Right lung (tissue), 10 donors: ENCODE measurements at places on chromosomes 2 and 18. TPM values are rescaled to one million over a fixed set of nuclear protein-coding genes. Genes with fewer than 3 reads are reported as not detected.

UCN gene
- polyA plus RNA-seq: 2.4 TPM

CLEC4F gene
- 0.07 TPM for polyA plus RNA-seq

SLC4A5 gene
- 9.9 TPM for polyA plus RNA-seq

GRCh38 chr2:234291765-234292204 lies 205.1 kb downstream of the ARL4C start:
- DNase-seq: no peak

GRCh38 chr18:24831871-24832665 lies 371.6 kb downstream of the HRH4 start:
- DNase-seq: no peak

- DNase-seq: no peak
These were observed 64.4 kb downstream of the LCLAT1 start for GRCh38 chr2:30511122-30512083.

DNA sequence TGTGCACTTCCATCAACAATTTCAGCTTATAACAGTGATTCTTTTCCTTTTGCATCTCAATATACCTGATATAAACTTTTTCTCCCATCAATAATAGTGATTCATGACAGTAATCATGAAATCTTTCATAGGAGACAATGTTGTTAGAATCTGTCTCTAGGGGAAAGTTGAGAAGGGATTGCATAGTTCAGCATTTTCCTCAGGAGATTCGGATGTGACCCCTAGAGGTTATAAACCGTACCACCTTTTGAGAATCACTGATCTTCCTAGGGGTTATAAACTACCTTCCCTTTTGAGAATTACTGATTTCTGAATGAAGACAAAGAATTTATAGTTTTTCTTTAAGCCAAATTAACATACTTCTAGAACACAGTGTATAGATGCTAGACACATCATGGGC lies 53.0 kb upstream of the GALNT3 start:
- DNase-seq: no peak

GRCh38 chr2:55017880-55018279 lies 32.4 kb downstream of the RTN4 start:
- DNase-seq: no peak

- DNase-seq: no peak
These were observed 306.5 kb downstream of the STK39 start for GRCh38 chr2:167940734-167941507.

- DNase-seq: no peak
These were observed 1.1 kb downstream of the NIFK start for GRCh38 chr2:121735518-121736074.

GRCh38 chr18:25895518-25895917 lies 194.9 kb downstream of the SS18 start:
- DNase-seq: no peak
